ENCODE measurements at places on chromosomes 5 and 9.

- DNase-seq = peak; percentile 53
Observed at GRCh38 chr5:148970228-148970627, 92.6 kb downstream of the SH3TC2 start.

DNA sequence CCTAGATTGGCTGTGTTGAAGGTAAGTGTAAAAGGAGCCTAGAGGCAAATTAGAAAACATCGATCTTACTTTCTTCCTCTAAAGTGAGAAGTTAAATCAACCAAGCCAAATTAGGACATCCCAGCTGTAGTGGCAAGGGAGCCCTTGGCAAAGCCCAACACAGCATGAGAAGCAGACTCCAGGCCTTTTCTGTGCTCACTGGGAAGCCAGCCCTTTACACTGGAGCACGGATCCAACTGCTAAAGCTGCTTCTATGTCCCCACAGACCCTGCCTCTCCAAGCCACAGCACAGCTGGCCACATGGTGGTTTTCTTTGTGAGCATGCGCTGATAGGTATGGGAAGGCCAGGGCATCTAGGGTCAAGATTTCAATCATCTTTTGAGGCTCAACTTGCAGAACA is 94.1 kb downstream of the APBA1 start:
- DNase-seq = no peak

GRCh38 chr5:10663489-10664179 is 97.4 kb downstream of the DAP start:
- DNase-seq = peak; percentile 66

- DNase-seq = no peak
Observed at GRCh38 chr5:149765932-149766331, 35.8 kb downstream of the PPARGC1B start.

GRCh38 chr9:121325387-121325786 is 44.7 kb downstream of the STOM start:
- peak; percentile 66 for DNase-seq

Measured in dermis microvascular lymphatic vessel endothelial cell (primary cell).